Activated B cell treated with CpG ODN at 0.5 μM for 24 hours (primary cell): ENCODE measurements at places on chromosomes 16 and 17.

- DNase-seq, result no peak
Measured at GRCh38 chr16:89168381-89169189, 3.0 kb upstream of the CDH15 start.

- DNase-seq, result peak; percentile 22
Measured at GRCh38 chr17:732902-733720, 715 bp downstream of the TLCD3A start.

DNA sequence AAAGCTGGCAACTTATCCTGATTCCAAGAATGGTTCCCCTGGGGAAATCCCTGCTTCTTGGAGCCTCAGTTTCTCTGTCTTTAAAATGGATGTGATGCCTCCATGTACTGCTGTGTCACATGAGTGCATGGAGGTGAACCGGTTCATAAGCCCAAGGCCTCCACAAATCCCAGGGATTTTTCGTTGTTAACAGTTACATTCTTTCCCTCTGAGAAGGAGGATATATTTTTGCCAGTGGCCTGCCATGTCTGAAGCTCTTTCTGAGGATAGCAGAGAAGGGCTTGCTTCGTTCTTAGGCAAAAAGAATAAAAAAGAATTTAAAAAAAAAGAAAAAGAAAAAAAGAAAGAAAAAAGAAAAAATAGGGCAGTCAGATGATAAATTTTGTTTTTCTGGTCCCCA is 52.2 kb upstream of the CIBAR2 start:
- no peak for DNase-seq

GRCh38 chr17:70709596-70709995 is 540.3 kb downstream of the KCNJ2 start:
- DNase-seq, result no peak

DNA sequence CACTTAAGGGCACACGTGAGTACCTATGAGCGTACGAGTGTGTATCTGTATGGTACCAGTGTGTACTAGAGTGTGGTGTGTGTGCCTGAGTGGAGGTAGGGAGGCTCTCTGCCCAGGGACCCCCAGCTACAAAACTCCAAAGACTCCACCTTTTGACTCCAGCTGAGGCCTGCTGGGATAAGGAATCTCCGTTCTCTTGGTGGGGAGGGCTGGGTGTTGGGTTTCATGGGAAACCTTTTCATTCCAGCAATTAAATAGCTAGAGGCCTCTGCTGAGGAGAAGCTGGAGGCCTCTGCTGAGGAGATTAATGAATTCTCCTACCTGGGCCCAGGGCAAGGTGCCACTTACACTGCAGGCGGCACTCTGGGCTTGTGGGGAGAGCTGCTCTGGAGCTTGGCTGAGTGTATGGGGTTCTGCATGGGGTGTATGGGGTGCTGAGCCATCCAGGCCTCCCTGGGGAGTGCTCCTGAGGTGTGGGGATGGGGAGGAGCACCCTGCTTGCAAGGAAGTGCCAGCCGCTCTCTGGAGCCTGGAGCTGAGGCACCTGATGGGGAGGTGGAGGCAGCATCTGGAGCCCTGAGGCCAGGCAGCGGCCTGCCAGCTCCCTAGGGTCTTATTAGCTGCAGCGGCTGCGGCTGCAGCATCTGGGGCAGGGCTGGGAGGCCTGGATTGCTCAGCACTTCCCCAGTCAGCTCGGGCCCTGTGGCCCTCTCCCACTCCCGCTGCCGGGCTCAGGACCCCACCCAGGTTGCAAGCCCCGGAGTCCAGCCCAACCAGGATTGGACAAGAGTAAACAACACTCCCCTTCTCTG is 4.6 kb downstream of the ANKRD13B start:
- DNase-seq, result no peak

GRCh38 chr16:14309906-14310305 is 238.8 kb downstream of the MRTFB start:
- no peak for DNase-seq

- DNase-seq, result no peak
Measured at GRCh38 chr17:82656266-82656665, 8.0 kb upstream of the WDR45B start.

DNA sequence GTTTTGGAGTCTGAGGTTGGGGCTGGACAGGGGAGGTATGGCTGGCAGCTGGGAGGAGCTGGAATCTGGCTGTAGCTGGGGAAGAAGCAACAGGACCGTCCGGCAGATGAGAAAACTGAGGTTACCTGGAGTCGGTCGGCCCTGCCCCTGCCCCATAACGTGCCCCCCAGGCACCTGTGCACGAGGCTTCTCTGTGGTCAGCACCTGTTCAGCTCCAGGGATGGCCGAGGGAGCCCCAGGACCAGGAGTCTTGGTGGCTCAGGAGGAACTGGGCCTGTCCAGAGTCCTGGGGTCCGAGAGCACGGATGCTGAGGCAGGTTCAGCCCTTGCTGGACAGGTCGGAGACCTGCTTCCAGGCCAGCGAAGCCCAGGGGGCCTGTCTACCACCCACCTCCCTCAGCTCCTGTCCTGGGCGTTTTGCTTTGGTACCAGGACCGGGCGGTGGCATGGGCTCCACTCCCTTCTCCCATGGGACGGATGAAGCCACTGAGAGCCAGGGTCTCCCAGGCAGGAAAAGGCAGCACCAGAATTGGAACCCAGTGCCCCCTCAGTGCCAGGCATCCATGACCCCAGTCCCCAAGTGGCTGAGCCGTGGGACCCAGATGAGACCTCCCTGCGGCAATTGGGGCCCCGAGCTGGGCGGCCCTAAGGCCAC is 17.1 kb upstream of the CBFA2T3 start:
- DNase-seq, result no peak

- no peak for DNase-seq
Measured at GRCh38 chr17:16243385-16243784, 26.4 kb downstream of the PIGL start.

GRCh38 chr16:61007694-61008093 is 1028.5 kb downstream of the CDH8 start:
- DNase-seq, result no peak

DNA sequence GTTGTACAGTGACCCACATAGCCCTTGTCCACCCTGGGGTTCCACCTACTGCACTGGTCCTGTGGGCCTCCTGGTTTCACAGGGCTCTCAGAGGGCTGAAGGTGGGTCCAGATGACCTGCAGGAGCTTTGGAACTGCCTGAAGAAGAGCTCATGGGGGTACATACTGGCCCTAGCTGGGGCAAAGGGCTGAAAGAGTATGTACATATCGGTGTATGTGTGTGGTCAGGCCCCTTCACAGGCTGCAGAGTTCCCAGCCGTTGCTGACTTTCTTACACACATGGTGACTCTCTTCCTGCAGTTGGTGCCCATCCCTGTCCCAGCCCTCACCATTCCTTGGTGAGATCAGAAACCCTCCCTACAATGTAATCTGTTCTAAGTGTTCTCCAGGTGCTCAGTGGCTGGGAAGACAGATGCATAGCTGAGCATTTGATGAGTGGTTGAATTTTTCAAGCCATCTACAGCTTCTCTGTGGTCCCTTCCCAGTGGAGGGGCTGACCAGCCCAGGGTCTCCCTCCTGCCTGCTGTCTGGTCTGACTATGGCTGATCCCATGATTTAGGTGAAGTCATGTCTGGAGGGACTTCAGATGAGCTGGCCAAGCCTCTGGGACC is 2.4 kb upstream of the NFATC3 start:
- no peak for DNase-seq

DNA sequence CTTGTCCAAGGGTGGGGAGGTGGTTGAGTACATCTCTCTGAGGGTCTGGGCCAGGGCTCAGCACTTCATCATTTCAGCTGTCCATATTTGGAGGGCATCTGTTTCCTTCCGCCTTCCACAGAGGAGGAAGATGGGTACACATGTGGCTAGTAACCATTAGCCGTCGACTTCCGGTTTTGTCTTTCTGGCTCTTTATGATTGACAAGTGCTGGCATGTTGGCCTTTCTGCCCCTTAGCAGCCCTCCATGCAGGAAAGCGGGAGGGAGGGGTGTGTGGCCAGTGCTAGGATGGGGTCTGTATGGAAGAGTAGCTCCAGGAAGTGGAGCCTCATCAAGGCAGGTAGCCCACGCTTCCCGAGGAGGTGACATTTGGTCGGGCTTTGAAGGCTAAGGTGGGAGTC is 69.6 kb downstream of the RAI1 start:
- peak; percentile 36 for DNase-seq
